ENCODE measurements at places on chromosomes 7 and 10.

DNA sequence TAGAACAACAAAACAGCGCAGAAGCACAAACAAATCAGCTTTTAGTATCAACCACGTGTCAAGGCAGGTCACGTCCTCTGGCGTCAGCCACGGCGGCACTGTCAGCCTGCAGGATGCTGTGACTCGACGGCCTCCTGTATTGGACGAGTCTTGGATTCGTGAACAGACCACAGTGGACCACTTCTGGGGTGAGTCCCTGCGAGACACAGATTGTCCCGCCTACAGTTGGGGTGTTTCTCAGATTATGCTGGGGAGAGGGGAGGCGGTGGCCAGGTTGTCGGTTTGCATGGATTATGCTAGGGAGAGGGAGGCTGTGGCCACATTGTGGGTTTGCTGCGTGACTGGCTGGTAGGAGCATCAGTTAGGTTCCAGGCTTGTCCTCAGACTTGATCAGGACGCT is 9.7 kb downstream of the SUN1 start:
- DNase-seq: no peak

DNA sequence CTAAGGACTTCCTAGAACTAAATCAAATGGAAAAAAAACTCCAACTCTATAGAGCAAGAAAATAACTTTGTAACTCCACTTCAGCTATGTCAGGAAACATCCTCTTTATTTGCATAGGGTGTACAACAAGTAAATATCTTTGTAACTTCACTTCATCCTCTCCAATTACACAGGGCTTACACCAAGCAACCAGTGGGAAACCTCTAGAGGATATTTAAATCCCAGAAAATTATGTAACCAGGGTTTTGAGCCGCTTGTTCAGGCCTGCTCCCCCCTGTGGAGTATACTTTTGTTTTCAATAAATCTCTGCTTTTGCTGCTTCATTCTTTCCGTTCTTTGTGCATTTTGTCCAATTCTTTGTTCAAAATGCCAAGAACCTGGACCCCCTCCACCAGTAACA is 22.2 kb downstream of the LIPJ start:
- DNase-seq: no peak

GRCh38 chr10:125555743-125556142 is 127.2 kb downstream of the TEX36 start:
- no peak for DNase-seq

DNA sequence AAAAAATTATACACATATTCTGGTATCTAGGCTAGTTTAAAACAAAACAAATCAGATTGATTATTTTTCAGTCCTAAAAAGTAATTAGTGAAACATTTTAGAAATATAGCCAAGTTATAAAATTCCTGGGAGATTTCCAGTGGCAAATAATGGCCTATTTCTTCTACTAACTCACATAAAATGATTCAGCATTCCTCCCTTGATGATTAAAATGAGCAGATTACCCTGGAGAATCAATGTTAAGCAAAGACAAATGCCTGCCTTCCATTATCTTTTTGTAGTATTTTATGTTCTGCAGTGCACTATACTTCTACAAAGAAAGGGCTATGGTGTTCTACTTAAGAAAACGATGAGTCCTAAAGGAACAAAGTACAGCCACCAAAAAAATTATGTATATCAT is 53.6 kb downstream of the PARD3 start:
- no peak for DNase-seq

DNA sequence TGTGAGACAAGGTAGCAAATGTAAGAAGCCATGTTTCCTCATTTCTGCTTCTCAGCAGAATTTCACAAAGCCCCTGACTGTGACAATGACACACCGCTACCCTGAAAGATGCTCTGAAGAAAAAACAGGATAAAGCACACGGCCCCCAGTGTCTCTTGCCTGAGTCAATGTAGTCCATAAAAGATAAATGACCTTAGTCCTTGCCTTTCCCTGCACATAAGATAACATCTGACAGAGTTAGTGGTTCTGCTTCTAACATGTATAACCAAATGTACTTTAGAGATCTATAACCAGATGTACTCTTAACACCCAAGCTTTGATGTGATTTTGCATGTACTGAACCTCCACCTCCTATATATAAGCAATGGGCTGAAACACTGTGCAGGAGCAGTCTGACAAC is 3.0 kb upstream of the SND1 start:
- no peak for DNase-seq

DNA sequence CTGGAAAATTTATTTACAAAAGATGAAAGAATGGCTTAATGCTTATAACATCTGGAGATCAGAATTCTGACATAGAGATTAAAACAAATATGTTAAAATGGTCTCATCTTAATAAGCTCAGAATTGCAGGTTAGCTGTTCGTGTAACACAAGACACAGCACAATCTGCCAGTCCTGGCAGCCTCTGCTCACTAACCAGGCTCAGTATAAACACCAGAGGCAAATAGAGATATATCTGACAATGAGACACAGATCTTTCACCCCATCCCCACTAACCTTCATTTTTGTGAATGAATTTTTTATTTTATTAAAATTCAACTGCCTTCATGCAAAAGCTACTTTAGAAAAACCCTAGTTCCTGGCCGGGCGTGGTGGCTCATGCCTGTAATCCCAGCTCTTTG is 51.8 kb downstream of the RELN start:
- no peak for DNase-seq

- peak; percentile 39 for DNase-seq
Observed at GRCh38 chr10:119268871-119269506, 61.6 kb downstream of the GRK5 start.

DNA sequence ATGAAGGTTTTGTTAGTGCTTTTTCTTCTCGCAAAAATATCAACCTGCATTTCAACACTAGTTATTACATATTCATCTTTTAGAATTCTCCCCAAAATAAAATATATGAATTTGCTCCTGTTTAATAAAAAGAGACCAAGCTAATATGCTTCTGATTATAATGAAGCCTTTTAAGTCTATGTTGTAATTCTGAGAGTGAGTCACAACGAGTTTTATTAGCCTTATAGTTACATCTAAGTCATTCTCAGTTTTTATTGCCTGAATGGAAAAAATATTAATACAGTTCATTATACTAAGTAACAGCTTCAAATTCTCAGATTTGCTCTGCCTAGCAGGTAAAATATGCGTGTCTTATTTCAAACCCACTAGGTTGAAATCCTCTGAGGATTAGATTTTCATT is 152.4 kb upstream of the CELF2 start:
- DNase-seq: no peak
